Vein endothelial cell (primary cell): ENCODE measurements at places on chromosomes 4 and X. TPM values are rescaled to one million over a fixed set of nuclear protein-coding genes. Genes with fewer than 3 reads are reported as not detected.

Gene MAGEA12
- total RNA-seq = not detected in 2 replicates

Gene RXFP1
- total RNA-seq = not detected in 2 replicates

Gene HMGB3
- 17.0 and 28.4 TPM in 2 replicates for total RNA-seq

Gene PPP2R3B
- total RNA-seq = 15.0 and 24.8 TPM in 2 replicates

Gene NHSL2
- 54.9 and 57.5 TPM in 2 replicates for total RNA-seq

Gene H2AZ1
- 344 and 418 TPM in 2 replicates for total RNA-seq

Gene HTR2C
- total RNA-seq = not detected in 2 replicates

Gene CENPVL2
- not detected in 2 replicates for total RNA-seq

Gene GAGE13
- not detected in 2 replicates for total RNA-seq

Gene SOX3
- total RNA-seq = not detected in 2 replicates

Gene SMIM10L2A
- 1.3 TPM in 2 replicates for total RNA-seq

Gene PDGFRA
- 0.33 and 1.2 TPM in 2 replicates for total RNA-seq

Gene NUDT11
- total RNA-seq = 0.33 and 2.4 TPM in 2 replicates

Gene SLC7A11
- 76.1 and 102 TPM in 2 replicates for total RNA-seq

Gene ALAS2
- not detected in 2 replicates for total RNA-seq

Gene SCML1
- total RNA-seq = 6.9 and 9.6 TPM in 2 replicates

Gene PAGE3
- not detected in 2 replicates for total RNA-seq

Gene AFM
- total RNA-seq = not detected in 2 replicates

Gene FGFR3
- 0.33 and 0.38 TPM in 2 replicates for total RNA-seq

Gene RAI2
- total RNA-seq = 1.3 and 1.6 TPM in 2 replicates

Gene VSIG1
- total RNA-seq = 0.65 and 5.1 TPM in 2 replicates

Gene NAP1L3
- total RNA-seq = 0.86 and 0.98 TPM in 2 replicates

Gene DSPP
- total RNA-seq = not detected in 2 replicates

Gene PLP1
- not detected in 2 replicates for total RNA-seq

Gene OPN1MW2
- not detected in 2 replicates for total RNA-seq

Gene GDPD2
- total RNA-seq = not detected in 2 replicates

Gene RRAGB
- total RNA-seq = 20.6 and 23.1 TPM in 2 replicates

Gene NBDY
- 12.7 and 20.3 TPM in 2 replicates for total RNA-seq

Gene P2RY8
- total RNA-seq = under 0.01 TPM in 1 of 2 replicates, not detected in the other

Gene C4orf50
- not detected in 2 replicates for total RNA-seq

Gene PABPC1L2A
- not detected in 2 replicates for total RNA-seq

Gene SPANXA1
- not detected in 2 replicates for total RNA-seq

Gene USP17L12
- not detected in 2 replicates for total RNA-seq

Gene TAF9B
- total RNA-seq = 23.2 and 28.1 TPM in 2 replicates

Gene SSX7
- total RNA-seq = not detected in 2 replicates

Gene SSX1
- total RNA-seq = not detected in 2 replicates

Gene DCAF4L1
- total RNA-seq = 0.19 and 0.33 TPM in 2 replicates

Gene L1CAM
- total RNA-seq = under 0.01 and 0.19 TPM in 2 replicates

Gene GPC3
- not detected in 2 replicates for total RNA-seq

Gene SLC25A31
- not detected in 2 replicates for total RNA-seq

Gene CPZ
- 0.10 TPM in 1 of 2 replicates, not detected in the other for total RNA-seq

Gene CHRDL1
- not detected in 2 replicates for total RNA-seq

Gene KLHL4
- total RNA-seq = 36.6 and 44.6 TPM in 2 replicates

Gene GC
- not detected in 2 replicates for total RNA-seq

Gene HS6ST2
- total RNA-seq = 2.0 and 3.8 TPM in 2 replicates

Gene H2BW2
- total RNA-seq = not detected in 2 replicates
